A549 treated with GW870086 at 1 μM for 4 hours (cell line): ENCODE measurements at places on chromosomes 13 and 19. TPM values are rescaled to one million over a fixed set of nuclear protein-coding genes. Genes with fewer than 3 reads are reported as not detected.

The ZNF493 gene
- total RNA-seq = 0.05 to 0.55 TPM in 2 of 5 replicates, not detected in the others

The SIGLECL1 gene
- not detected in 5 replicates for total RNA-seq

The TSSK6 gene
- total RNA-seq = 0.86 to 1.8 TPM (median 1.7 TPM) in 5 replicates

The NALCN gene
- total RNA-seq = 3.2 to 4.5 TPM (median 4.3 TPM) in 5 replicates

The FEM1A gene
- total RNA-seq = 5.6 to 6.3 TPM (median 6.1 TPM) in 5 replicates

The WDR87 gene
- not detected in 5 replicates for total RNA-seq

The MYCBP2 gene
- 14.0 to 21.3 TPM (median 17.3 TPM) in 5 replicates for total RNA-seq

The KL gene
- 0.05 to 0.09 TPM (median 0.06 TPM) in 5 replicates for total RNA-seq

The TCF3 gene
- total RNA-seq = 49.4 to 71.5 TPM (median 58.6 TPM) in 5 replicates

The TNFRSF19 gene
- total RNA-seq = 3.3 to 5.2 TPM (median 4.7 TPM) in 5 replicates

The SPINT2 gene
- total RNA-seq = 266 to 360 TPM (median 337 TPM) in 5 replicates
